MCF 10A (cell line): ENCODE measurements at places on chromosomes 2 and 18.

DNA sequence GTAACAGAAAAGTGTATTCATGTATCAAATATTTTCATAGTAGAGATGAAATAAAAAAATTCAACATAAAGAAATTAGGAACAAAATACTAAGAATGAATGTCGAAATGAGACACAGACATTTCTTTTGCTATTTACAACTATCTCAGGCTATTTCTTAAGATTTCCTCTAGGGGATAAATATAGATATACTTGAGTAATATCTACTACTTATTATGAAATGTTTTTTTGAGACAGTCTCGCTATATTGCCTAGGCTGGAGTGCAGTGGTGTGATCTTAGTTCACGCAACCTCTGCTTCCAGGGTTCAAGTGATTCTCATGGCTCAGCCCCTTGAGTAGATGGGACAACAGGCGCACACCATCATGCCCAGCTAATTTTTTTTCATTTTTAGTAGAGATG lies 326.1 kb downstream of the RNF144A start:
- no peak for DNase-seq

DNA sequence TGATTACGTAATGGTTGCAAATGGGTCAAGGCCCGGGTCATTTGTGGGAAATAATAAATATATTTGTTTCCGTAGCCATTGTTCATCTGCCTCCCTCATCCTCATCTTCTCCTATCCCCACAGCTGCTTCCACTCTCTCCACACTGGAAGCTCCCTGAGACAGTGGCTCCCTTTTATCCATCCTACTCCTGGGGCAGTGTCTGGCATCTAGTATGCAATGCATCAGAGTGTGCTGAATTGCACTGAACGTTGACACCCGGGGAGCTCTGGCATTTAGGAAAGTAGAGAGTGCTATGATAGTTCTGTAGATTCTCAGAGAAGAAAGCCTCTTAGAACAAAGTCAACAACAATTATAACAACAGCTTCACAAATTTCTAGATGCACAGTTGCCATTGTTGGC lies 45.5 kb upstream of the NAB1 start:
- DNase-seq: no peak

GRCh38 chr2:69381337-69381737 lies 5.7 kb downstream of the GFPT1 start:
- DNase-seq: peak; percentile 23

- no peak for DNase-seq
Measured at GRCh38 chr18:32262092-32262491, 72.3 kb downstream of the MEP1B start.
